ENCODE measurements at places on chromosomes 6 and 20. TPM values are rescaled to one million over a fixed set of nuclear protein-coding genes. Genes with fewer than 3 reads are reported as not detected.

The EPPIN gene
- total RNA-seq = not detected

The ULBP1 gene
- total RNA-seq = 0.10 TPM

The FAM110A gene
- total RNA-seq = 10.6 TPM

The IL17F gene
- total RNA-seq = not detected

The NFATC2 gene
- total RNA-seq = 12.2 TPM

The HLA-DOA gene
- total RNA-seq = 16.2 TPM

The CCN5 gene
- total RNA-seq = not detected

The SPTLC3 gene
- 1.0 TPM for total RNA-seq

The KCNK16 gene
- total RNA-seq = not detected

The GSTA2 gene
- total RNA-seq = not detected

The DNAH8 gene
- total RNA-seq = 0.10 TPM

The NELFE gene
- 47.8 TPM for total RNA-seq

The BPI gene
- total RNA-seq = 5.5 TPM

The TBC1D22B gene
- 5.9 TPM for total RNA-seq

The SOX4 gene
- 16.5 TPM for total RNA-seq

The CCN2 gene
- under 0.01 TPM for total RNA-seq

The TAB2 gene
- 118 TPM for total RNA-seq

The TNF gene
- total RNA-seq = 230 TPM

The ULBP3 gene
- total RNA-seq = 0.84 TPM

The DEFB132 gene
- total RNA-seq = not detected

The MYLK2 gene
- total RNA-seq = not detected

The NUS1 gene
- total RNA-seq = 20.1 TPM

The BPIFA1 gene
- total RNA-seq = not detected

The OPRM1 gene
- total RNA-seq = not detected

The MCHR2 gene
- total RNA-seq = not detected

The RPS6KA2 gene
- 2.4 TPM for total RNA-seq

The PRSS35 gene
- total RNA-seq = 0.10 TPM

The DPPA5 gene
- not detected for total RNA-seq

The SCGN gene
- total RNA-seq = not detected

The WFDC5 gene
- total RNA-seq = not detected

The TUBB2B gene
- 0.84 TPM for total RNA-seq

The MARCKS gene
- total RNA-seq = 48.4 TPM

The BTBD3 gene
- 4.7 TPM for total RNA-seq

The GFOD1 gene
- total RNA-seq = 10.3 TPM

The GSTA4 gene
- total RNA-seq = 0.63 TPM

The VGLL2 gene
- 0.10 TPM for total RNA-seq

The SLC4A11 gene
- total RNA-seq = 0.21 TPM

The TAP2 gene
- 45.0 TPM for total RNA-seq

The KIAA1755 gene
- total RNA-seq = 0.10 TPM

The PRICKLE4 gene
- total RNA-seq = 0.31 TPM

The CALHM5 gene
- total RNA-seq = 0.42 TPM

The CST2 gene
- total RNA-seq = not detected

The CLVS2 gene
- under 0.01 TPM for total RNA-seq

The COL12A1 gene
- total RNA-seq = 0.21 TPM

The STMND1 gene
- total RNA-seq = not detected
